ENCODE measurements at places on chromosomes 6 and 20.

GRCh38 chr6:112235956-112236355 lies 18.4 kb downstream of the LAMA4 start:
- DNase-seq: no peak

DNA sequence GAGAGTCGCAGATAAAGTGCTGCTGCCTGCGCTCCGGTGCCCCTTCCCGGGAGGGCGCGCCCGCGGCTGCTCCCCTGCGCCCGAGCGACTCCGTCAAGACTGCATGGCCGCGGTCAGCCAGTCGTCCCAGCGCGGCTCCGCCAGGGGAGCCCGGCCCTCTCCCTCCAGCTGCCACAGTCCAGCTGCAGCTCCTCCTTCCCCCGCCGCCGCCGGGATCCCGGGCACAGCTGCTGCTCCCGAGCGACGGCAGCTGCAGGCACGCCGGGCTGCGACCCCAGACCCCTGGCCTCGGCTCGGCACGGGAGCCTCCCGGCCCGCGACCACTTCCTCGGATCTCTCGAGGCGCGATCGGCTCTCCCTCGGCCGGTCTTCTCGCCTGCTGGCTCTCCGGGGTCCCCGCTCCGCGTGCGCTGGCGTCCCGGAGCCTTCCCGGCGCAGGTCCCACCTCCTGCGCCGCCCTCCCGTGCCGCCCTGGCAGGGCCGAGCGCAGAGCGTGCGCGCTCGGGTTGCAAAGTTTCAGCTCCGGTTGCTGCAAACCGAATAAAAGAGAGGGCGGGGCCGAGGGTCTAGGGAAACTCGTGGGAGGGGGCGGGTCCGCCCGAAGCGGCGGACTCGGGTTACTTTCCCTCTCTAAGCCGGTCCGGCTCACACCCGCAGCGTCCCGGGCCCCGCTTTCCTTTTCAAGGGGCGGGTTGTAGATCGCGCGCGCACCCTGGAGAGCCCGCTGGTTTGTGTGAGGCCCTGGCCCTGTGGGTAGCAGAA lies at the start of gene CNKSR3:
Gene CNKSR3 (minus strand): TSS at position 542 of the 762 bp plus-strand sequence. CDS start 571 bp downstream, outside the sequence.
- DNase-seq: peak; percentile 74

DNA sequence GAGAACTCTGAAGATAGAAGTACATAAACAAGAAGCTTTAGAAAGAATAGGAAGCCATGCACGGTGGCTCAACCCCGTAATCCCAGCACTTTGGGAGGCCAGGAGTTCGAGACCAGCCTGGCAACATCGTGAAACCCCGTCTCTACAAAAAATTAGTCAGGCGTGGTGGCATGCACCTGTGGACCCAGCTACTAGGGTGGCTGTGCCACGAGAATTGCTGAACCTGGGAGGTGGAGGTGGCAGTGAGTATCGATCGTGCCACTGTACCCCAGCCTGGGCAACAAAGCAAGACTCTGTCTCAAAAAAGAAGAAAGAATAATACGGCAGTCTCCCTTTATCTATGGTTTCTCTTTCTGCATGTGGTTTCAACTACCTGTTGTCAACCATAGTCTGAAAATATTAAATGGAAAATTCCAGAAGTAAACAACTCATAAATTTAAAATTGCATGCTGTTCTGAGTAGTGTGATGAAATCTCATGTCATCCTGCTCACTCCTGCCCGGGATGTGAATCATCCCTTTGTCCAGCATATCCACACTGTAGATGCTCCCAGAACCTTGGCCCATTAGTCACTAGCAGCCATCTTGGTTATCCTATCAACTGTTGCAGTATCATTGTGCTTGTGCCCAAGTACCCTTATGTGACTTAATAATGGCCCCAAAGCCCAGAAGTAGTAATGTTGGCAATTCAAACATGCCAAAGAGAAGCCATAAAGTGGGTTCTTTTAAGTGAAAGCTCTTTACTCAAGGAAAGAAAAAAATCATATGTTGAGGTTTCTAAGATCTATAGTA lies 22.1 kb downstream of the DEK start:
- no peak for DNase-seq

- DNase-seq: no peak
Observed at GRCh38 chr6:161684731-161685475, 411.0 kb upstream of the AGPAT4 start.

- peak; percentile 71 for DNase-seq
Observed at GRCh38 chr6:44076356-44077213, 50.7 kb downstream of the MRPL14 start.

GRCh38 chr20:58938541-58938940 lies 42.5 kb upstream of the NELFCD start:
- DNase-seq: no peak

GRCh38 chr20:24756292-24757025 lies 192.6 kb upstream of the CST7 start:
- DNase-seq: no peak

DNA sequence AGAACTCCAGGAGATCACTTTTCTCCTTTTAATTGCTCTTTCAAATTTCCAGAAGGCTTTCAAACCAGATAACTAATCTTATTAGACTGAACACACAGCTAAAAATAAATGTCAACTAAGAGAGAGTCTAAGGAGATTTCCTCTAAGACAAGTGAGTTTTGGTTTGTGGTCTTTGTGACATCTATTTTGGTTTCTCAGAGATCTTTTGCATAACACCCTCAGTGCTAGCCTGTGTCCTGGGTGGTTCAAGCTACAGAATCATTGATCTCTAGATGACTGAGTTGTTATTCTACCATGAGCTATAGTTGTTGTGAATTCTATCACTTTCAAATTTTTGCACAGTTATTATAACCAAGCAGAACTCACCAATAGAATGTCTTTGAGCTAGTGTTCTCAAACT lies 49.1 kb upstream of the PLCB4 start:
- no peak for DNase-seq

DNA sequence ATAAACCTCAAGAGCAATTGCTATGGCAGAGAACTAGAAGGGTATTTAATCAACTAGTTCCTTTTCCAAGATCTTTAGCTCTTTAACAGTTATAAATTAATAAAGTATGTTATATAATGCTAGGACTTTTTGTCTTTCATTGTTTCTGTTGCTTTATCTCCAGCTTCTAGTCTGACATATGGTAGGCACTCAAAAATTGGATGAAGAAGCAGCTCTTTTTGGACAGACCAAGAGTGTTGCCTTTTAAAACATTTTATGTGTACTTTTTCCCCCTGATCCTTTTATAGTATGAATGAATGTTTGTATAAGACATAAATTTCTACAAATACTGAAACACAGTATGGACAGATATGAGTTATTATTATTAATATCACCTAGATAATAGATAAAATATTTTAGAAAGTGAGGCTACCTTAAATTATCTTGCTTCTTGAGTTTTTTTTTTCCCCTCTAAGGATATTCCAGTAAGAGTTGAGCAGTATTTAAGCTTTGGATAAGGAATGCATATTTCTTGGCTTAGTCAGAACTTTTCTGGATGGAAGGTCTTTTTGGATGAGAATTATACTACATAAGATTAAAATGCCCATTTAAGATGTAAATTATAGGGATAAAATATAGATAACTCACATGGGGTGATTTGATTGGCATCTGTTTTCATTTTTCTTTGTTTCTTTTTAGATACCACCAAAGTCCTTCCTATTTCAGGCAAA lies 16.6 kb downstream of the LAMA2 start:
- DNase-seq: no peak

DNA sequence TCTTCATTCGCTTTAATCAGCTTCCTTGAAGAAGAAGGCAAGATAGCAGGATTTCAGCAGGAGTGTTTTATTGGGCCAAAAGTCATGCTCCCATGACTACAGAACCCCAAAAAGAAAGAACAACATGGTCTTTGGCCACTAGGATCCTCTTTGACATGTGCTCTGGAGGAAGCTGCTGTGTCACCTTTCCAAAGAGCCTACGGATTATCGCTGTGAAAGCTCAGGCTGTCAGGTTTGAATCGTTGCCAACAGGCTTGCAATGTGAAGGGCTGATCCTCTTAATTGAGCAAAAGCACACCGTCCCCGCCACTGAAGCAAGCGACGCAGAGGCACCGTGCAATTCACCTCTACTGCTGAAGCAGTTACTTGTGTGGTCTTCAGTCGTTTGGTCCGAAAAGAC lies 29.0 kb downstream of the MYLIP start:
- peak; percentile 78 for DNase-seq

DNA sequence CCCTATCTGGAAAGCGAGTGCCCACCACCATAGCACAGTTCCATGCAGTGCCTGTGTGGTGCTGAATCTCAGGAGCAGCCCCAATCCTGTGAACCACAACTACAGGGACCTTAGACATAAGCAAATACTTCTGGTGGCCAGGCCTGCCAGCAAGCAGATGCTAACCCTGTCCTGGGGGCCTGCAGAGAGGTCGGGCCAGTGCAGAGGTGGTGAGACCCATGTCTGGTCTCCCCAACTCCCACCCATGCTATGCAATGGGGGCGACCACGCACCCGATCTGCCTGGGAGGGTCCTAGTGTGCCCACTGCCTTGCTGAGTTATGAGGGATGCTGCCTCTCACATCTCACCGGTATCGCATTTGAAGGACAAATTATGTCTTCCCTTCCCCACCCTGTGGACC lies 151.6 kb upstream of the ZNF337 start:
- DNase-seq: no peak

GRCh38 chr20:44693627-44694026 lies 21.5 kb upstream of the CCN5 start:
- no peak for DNase-seq

DNA sequence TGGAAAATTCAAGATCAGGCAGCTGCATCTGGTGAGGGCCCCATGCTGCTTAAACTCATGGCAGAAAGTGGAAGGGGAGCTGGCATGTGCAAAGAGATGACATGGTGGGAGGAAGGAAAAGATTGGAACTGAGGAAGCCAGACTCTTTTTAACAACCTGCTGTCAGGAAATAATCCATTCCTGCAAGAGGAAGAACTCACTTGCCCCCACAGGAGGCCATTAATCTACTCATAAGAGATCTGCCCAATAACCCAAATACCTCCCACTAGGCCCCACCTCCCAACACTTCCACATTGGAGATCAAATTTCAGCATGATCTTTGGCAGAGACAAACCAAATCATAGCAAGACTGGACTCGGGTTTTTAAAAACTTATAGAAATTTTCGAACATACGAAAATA lies 200.5 kb upstream of the KCNQ5 start:
- no peak for DNase-seq

DNA sequence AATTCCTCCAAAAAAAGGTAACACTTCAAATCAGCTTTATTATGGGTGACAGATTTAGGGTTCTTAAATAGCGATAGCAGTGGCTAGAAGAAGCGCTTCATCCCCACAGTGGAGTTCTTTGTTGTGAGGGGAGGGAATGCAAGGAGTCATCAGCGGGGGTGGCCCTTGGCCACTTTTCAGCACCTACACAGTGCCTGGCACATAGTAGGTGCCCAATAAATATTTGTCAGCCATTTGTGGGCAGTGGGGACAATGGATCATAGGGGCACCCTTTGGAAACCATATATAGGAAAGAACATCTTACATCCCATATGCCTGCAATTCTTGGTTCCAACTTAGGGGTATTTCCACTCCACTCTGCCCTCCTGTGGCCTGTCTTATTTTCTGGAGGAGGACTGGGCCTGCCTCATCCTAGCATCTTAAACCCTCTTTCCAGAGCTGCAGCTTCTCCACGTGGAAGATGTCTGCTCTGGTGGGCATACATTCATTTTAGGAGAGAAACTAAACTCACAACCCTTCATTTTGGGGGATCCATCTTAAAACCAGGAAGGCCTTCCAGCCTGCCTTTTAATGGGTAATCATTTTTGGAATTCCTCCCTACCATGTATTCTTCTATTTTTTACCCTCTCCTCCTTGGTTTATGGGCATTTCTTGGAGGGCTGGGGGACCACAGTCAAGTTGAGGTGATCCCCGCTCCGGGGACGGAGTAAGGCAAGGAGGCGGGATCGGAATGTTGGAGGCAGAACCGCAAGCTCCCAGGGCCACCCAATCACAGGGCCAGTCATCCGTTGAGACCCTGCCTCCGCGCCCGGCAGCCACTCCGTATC lies 2.6 kb upstream of the GPSM3 start:
- peak; percentile 75 for DNase-seq

DNA sequence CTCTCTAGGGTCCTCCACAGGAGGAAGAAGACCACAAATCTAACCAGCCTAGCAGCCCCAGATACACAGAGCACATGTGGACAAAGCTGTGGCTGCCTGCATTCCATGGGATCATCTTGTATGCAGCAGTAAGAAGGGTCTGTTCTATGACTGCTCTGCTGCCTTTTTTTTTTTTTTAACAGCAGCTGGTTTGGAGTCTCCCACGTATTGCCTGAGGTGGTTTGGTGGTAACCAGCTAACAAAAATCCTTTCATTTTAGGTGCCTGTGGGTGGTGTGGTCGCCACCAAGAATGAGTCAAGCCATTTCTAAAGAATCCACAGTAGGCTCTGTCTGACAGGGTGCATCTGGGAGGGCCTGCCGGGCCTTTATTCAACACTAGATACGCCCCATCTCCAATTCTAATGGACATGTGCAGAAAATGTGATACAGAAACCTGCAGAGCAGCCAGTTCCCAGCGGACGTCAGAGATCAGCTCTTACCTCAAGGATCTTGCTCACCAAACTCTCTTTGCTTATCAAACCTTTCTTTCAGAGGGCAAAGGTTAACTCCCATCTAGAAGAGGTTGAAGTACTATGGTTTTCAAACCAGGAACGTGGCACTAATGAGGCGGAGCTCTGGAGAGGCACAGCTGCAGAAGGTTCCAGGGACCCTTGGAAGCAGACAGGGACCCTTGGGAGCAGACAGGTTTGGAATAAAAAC lies 32.0 kb downstream of the GNAS-AS1 start:
- DNase-seq: no peak

DNA sequence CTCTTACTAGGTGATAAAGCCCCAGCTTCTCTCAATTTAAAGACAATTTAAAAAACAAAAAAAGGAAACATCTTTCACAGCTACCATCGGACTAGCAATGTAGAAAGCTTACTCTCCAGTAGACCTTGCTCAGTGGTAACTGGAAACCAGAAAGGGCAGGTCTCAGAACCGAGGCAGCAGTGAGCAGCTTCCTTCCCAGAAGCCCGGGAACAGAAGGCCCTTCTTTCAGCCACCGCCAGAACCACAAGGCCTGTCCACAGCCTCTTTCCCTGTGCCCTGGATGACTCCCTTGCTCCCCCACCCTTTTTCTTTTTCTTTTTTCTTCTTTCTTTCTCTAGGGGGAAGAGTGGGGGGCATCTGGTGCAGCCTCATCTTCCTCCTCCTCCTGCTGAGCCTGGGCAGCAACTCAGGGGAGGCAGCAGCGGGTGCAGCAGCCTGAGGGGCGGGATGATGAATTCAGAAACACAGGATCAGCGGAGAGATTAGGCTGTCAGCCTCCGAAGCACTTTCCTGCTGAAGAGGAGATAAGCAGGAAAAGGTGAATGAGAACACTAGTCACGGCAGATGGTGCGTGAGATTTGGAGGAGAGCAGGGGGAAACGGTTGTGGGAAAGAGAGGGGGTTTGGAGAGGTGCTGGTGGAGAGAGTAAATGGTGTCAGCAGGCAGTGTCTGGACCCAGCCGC lies 158.5 kb downstream of the ID4 start:
- DNase-seq: peak; percentile 43

- DNase-seq: peak; percentile 48
Observed at GRCh38 chr20:38806855-38807655, 1.6 kb downstream of the PPP1R16B start.

- DNase-seq: no peak
Observed at GRCh38 chr6:116047173-116047933, 13.3 kb downstream of the FRK start.

- peak; percentile 75 for DNase-seq
Observed at GRCh38 chr6:111423960-111424846, 58.8 kb downstream of the REV3L start.

Measured in head of caudate nucleus (tissue), 42 donors.